ENCODE measurements at places on chromosomes 7 and 10. TPM values are rescaled to one million over a fixed set of nuclear protein-coding genes. Genes with fewer than 3 reads are reported as not detected.

Gene DOCK1
- 40.2 TPM for total RNA-seq

Gene FAM237B
- not detected for total RNA-seq

- no peak overlapping the region for H3K27ac ChIP-seq
- no peaks in the 10 kb centered on the region for H3K4me1 ChIP-seq
- H3K27me3 ChIP-seq = no peaks in the 10 kb centered on the region
These were observed 282.9 kb downstream of the PAXIP1 start for GRCh38 chr7:154720016-154720415.

DNA sequence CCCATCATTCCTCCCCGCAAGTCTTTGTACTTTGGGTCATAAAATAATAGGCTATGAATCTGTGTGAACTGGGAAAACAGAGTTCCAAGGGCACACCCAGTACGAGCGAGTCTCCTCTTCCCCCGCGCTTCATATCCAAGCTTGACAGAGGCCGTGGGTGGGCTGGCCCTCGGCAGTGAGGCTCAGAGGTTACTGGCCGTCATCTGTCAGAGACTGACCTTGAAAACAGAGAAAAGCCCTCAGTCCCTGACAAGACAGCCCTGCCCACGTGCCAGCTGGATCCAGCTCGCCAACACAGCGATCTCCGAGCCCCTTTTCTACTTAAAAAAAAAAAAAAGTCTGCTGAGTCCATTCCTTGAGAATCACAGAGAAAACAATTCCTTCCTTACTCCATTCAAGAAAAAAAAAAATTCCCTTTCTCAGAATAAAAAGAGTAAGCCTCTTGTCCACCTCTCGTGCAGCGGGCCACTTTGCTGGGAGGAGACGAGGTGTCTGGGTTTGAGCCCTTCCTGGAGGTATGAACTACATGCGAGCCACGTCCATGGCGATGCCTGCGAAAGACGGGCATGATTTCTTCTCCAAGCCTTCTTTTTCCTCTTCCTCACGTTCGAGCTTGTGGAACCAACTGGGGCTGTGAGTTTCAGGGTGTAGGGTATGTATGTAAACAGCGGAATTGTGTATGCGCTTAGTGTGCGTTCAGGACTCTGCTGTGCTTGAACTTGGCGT, 744 bp upstream of the BICC1 start:
- no peaks in the 10 kb centered on the region for H3K36me3 ChIP-seq
- H3K27ac ChIP-seq = peak overlapping the region; percentile 80
- no peaks in the 10 kb centered on the region for H3K27me3 ChIP-seq
- peak overlapping the region; percentile 61 for H3K4me3 ChIP-seq
- DNase-seq = no peak

DNA sequence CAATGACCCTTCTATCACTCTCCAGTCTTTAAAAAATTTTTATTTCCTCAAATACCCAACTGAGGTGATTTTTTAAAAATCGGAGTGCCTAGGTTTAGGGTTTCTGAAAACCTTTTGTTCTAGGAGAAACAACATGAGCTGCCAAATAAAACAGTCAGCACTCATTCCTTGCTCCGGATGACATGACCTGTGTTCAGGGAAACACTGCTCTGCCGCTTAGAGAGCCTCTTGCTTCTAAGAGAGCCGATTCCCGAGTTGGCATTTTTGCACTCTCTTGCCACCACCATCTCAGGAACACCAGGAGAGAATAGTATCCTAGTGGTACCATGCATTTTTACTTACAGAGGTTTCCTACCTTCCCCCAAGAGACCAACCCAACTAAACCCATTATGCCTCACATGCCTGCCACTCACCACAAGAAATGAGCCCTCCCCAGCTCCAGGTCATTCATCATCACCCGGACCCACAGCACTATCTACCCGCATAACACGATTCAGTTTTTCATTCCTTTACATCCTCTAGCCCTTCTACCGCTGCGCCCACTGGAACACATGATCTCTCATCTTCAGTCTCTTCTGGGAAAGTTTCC, 365.4 kb downstream of the THSD7A start:
- no peaks in the 10 kb centered on the region for H3K4me1 ChIP-seq
- no peak overlapping the region for H3K4me3 ChIP-seq
- no peaks in the 10 kb centered on the region for H3K36me3 ChIP-seq

Data from sigmoid colon (tissue), 7 donors.